RPMI8226 (cell line): ENCODE measurements at places on chromosomes 2 and 18.
A peak's percentile ranks its signal among the peaks of the same experiment; 100 is the strongest.

- DNase-seq, result no peak
Measured at GRCh38 chr18:71189581-71189980, 900.7 kb downstream of the SOCS6 start.

DNA sequence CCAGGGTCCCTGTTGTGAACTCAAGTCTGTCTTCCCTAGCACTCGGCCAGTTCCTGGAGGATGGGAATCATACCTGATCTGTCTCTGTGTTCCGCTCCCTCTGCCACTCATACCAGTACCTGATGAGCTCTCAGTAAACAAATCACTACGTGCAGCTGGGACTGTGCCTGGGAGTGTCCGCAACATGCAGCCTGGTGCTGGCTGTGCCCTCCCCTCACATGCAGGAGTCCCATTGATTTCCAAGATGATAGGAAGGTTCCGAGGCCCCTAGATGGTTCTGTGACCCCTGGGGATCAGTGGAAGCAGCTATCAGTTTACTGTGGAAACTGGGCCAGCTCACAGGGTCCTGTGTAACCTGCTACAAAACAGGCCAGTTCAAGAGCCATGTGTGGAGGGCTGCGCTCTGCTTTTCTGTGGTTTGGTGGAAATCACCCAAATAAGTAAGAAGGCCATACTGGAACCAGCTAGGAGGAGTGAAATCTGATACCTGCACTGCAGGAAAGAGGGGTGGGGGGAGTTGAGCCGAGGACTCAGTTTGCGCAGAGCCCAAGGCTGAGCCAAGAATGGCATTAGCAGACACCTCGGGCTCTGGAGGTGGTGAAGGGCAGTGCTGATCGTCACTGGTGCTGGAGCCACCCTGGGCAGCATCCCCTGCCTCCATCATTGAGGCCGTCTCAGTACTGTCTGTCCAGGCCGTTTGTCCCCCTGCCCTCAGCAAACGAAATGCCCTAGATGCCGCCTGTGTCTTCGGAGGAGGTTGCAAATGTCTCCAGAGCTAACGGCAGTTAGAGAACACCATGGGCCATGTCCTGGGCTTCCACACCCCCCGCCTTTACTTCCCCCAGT is 93.3 kb downstream of the KLHL29 start:
- DNase-seq, result no peak

DNA sequence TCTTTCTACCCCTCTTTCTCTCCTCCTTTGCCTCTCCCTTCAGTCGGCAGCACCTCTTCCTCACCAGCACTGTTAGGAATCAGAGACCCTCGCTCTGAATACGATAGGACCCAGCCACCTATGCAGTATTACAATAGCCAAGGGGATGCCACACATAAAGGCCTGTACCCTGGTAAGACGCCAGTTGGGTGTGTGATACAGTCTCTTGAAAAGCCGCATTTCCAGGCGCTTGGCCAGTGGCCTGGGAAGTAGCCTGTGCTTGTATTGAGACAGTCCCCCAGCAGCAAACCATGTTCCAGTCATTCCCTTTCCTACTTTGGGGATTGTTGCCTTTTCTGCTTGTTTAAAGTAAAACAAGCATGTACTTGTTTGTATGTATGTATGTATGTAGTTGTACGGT is 118.4 kb upstream of the DAPL1 start:
- DNase-seq, result no peak

GRCh38 chr2:38666556-38666910 is 619 bp downstream of the GALM start:
- DNase-seq, result no peak

GRCh38 chr18:61284039-61284438 is 49.2 kb upstream of the CDH20 start:
- no peak for DNase-seq

GRCh38 chr18:79706658-79707057 is 27.1 kb downstream of the CTDP1 start:
- no peak for DNase-seq

- no peak for DNase-seq
Measured at GRCh38 chr18:10875811-10876210, 273.6 kb downstream of the PIEZO2 start.

- DNase-seq, result no peak
Measured at GRCh38 chr2:236976266-236977062, 109.2 kb upstream of the COPS8 start.

DNA sequence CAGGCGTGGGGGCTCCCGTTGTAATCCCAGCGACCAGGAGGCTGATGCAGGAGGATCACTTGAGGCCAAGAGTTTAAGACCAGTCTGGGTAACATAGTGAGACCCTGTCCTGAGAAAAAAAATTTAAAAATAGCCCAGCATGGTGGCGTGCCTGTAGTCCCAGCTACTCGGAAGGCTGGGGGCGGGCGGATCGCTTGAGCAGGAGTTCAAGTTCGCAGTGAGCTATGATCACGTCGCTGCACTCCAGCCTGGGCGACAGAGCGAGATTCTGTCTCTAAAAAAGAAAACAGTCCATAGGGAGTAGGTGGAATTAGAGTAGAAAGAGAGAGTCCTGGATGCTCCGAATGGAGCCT is 325 bp upstream of the TTLL4 start:
- DNase-seq, result no peak

- peak; percentile 11 for DNase-seq
Measured at GRCh38 chr2:239496700-239497099, 95.9 kb upstream of the HDAC4 start.

GRCh38 chr18:23135550-23136325 is 453 bp downstream of the CABLES1 start:
- DNase-seq, result peak; percentile 53

DNA sequence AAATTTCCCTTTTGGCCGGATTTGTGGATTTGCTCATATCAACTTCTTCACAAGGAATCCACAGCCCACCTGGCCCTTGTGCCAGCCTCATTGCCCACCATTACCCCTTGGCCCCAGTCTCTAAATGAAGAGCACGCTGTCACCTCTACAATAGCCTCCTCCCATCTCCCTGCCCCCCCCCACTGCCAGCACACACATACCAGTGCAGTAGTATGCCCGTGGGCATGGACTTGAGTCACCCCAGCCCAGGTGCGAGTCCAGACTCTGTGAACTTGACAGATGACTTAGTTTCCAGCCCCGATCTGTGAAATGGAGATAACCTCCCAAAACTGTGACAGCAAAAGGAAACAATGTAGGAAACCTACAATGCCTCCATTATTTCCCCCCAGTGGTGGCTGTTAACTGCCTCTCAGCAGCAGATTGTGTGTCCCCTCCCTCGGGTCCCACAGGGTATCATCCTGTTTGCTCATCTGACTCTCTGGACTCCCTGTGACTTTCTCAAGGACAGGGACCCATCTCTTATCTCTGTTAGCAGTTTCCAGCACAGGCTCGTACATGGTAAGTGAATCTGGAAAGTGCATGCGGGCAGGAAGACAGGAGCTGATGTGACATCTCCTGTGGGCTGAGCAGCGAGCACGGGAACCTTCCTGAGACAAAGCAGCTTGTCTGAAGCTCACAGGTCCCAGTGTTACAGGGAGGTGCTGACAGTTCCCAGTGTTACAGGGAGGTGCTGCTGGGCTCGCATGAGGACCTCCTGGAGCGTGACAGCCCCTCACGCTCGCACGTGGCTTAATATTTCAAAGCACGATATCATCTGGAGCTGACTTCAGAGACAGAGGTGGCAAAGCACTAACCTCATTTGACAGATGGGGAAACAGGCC is 4.2 kb upstream of the TMEM185B start:
- DNase-seq, result no peak

- no peak for DNase-seq
Measured at GRCh38 chr2:237704501-237705434, 77.4 kb downstream of the LRRFIP1 start.

DNA sequence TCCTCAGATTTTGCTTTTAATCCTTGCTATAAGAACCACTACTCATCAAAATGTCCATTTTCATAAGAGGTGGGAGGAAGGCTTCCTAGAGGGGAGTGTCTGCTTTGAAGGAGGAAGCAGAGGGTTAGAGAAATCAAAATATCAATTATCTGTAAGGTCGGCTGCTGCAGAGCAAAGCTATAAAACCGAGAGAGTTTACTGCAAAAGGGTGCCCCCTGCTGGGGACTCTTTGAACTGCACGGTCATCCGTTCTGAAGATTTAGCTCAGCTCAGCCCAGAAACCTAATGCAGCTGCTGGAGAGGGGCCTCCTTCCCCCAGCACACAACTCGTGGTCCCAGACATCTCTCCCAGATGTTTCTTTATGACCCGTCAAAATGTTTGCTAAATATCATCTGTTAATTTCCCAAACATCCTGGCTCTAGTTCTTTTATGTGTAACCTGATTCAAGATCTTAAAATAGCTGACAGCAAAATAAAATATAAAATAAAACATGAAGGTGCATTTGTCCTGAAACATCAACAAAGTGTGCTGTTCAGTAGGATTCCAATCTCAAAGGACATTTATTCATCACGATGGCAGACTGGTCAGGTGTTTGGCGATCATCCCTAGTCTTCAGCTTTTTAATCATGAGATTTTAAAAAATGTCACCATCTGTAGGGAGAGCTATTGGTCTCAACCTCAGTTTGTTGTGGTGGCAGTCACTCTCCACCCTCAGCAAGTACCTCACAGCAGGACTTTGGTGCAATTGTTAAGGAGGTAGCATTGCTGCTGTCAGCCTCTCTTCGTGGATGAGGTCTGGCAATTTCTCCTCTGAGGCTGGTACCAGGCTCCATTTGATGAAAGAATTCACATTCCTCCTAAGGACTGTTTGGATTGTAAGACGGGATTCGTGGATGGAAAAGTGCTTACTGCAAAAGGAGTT is 185.9 kb downstream of the MTX2 start:
- DNase-seq, result peak; percentile 80

- no peak for DNase-seq
Measured at GRCh38 chr18:76715012-76715610, 107.2 kb upstream of the ZNF236 start.

GRCh38 chr2:88885275-88885674 is 193.8 kb downstream of the RPIA start:
- DNase-seq, result no peak

- no peak for DNase-seq
Measured at GRCh38 chr2:182949572-182950189, 83.2 kb upstream of the FRZB start.

DNA sequence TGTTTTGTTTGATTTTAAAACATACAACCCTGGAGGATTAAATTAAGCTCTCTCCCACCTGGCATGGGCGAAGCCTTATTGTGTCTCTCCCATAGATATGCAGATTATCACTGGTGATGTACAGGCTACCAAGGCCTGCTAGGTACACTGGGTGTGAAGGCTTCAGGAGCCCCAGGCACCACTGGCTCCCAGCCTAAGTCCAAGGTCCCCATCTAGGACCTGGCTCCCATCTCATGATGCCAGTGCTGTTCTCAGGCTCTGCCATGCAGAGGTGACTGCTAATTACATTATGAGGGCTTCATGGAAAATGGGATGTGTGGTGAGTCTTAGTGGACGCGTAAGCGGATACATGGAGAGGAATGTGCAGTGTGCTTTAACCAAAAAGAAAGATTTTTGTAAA is 201.2 kb upstream of the KLHL29 start:
- DNase-seq, result no peak

GRCh38 chr2:134581877-134582546 is 136.8 kb downstream of the TMEM163 start:
- peak; percentile 17 for DNase-seq

DNA sequence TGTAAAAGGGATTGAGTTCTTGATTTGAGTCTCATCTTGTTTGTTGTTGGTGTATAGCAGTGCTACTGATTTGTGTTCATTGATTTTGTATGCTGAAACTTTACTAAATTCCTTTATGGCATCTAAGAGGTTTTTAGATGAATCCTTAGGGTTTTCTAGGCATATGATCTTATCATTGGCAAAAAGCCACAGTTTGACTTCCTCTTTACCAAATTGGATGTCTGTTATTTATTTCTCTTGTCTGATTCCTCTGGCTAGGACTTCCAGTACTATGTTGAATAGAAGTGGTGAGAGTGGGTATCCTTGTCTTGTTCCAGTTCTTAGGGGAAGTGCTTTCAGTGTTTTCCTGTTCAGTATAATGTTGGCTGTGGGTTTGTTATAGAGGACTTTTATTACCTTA is 4.8 kb downstream of the ANKAR start:
- no peak for DNase-seq

- DNase-seq, result no peak
Measured at GRCh38 chr18:35106845-35107148, 65.6 kb downstream of the MAPRE2 start.

- peak; percentile 82 for DNase-seq
Measured at GRCh38 chr2:714005-714741, 37.0 kb upstream of the TMEM18 start.

GRCh38 chr18:76554547-76555222 is 59.6 kb upstream of the ZNF516 start:
- no peak for DNase-seq

DNA sequence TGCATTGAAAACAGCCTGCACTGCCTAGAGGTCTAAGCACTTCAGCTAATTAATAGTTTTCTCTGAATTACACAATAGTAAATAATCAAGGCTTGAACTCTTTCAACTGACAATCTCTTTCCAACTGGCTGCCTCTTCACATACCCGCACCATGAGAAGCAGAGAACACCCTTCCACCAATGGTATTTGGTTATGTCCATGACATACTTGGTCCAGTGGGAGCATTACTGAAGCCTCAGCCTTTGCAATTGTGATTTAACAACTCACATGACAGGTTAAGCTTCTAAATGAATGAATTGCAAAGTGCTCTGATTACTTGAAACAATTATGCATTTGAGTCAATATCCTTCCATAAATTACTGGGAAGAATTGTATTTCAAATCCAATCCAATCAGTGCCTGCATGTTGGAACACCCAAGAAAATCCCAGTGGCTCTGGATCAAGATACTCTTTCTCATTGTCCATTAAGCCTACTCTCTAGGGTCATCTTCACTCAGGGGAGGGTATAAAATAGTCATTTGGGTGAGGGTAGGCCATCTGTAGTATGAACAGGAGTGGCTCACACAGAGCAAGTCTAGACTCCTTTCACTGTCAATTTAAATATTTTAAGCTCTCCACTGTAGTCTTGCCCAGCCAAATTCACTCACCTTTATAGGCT is 101.1 kb downstream of the HS1BP3 start:
- no peak for DNase-seq

- DNase-seq, result peak; percentile 89
Measured at GRCh38 chr2:111897924-111898702, at the start of gene MERTK. Gene MERTK (plus strand): TSS chr2:111898607. CDS start chr2:111898736, 129 bp downstream.

GRCh38 chr2:67453310-67453709 is 56.2 kb downstream of the ETAA1 start:
- DNase-seq, result no peak

DNA sequence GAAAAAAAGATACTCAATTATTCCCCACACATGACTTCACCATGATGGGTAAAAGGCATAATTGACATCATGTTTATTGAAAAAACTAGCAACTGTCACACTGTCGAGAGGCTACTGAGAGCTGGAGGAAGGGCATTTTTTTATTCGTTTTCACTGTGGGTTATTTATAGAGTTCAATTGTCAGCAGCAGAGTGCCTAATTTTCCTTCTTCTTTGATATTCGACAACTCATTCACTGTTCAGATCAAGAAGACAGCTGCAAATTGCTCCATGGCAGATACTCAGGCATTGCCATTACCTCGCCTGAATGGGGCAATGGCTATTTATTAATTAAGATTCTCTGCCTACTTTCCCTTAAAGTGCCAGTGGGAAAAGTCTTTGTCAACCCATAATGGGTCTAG is 197.5 kb upstream of the NRP2 start:
- no peak for DNase-seq

- DNase-seq, result no peak
Measured at GRCh38 chr2:79210274-79210917, 50.8 kb upstream of the REG3A start.

- no peak for DNase-seq
Measured at GRCh38 chr18:63879709-63880108, 7.8 kb upstream of the SERPINB2 start.

- DNase-seq, result peak; percentile 94
Measured at GRCh38 chr2:64260817-64261216, 116.6 kb upstream of the PELI1 start.
